ENCODE measurements at places on chromosomes 5 and 9.

- no peak for DNase-seq
Observed at GRCh38 chr9:127692071-127692470, 14.7 kb upstream of the CFAP157 start.

GRCh38 chr5:93322974-93323860 is 257.8 kb downstream of the NR2F1-AS1 start:
- DNase-seq: no peak

DNA sequence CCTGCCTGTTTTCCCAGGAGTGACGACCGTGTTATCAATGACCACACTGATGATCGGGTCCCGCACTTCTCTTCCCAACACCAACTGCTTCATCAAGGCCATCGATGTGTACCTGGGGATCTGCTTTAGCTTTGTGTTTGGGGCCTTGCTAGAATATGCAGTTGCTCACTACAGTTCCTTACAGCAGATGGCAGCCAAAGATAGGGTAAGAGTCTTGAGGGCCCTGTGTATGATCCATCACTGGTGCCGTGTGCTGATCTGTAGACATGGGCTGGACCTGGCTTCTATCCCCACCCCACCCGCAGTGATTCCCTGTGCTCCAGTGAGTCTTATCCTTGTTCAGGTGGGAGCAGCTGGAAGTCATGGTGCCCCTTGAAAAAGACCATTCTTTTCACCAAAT is 26.0 kb downstream of the GABRP start:
- peak; percentile 69 for DNase-seq

DNA sequence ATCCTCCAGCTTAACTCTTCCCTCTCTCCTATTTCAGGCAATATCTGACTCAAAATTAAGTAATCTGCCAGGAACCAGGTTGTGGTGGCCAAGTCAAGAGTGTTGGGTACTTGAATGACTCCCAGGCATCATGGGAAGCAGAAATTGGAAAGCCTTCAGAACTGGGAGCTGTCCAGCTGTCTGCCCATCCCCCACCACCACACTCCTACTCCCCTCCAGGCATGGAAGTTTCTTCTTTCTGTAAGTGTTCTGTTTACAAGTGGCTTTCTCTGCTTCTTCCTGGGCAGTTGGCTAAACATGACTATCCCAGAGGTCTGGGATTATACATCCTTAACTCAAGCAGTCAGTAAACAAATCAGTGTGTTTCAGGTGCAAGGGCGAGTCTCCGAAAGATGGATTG is 14.6 kb upstream of the PBX3 start:
- DNase-seq: no peak

GRCh38 chr9:97880336-97880735 is 27.3 kb downstream of the FOXE1 start:
- DNase-seq: no peak

- DNase-seq: no peak
Observed at GRCh38 chr5:179230061-179230461, 115.2 kb downstream of the ADAMTS2 start.

DNA sequence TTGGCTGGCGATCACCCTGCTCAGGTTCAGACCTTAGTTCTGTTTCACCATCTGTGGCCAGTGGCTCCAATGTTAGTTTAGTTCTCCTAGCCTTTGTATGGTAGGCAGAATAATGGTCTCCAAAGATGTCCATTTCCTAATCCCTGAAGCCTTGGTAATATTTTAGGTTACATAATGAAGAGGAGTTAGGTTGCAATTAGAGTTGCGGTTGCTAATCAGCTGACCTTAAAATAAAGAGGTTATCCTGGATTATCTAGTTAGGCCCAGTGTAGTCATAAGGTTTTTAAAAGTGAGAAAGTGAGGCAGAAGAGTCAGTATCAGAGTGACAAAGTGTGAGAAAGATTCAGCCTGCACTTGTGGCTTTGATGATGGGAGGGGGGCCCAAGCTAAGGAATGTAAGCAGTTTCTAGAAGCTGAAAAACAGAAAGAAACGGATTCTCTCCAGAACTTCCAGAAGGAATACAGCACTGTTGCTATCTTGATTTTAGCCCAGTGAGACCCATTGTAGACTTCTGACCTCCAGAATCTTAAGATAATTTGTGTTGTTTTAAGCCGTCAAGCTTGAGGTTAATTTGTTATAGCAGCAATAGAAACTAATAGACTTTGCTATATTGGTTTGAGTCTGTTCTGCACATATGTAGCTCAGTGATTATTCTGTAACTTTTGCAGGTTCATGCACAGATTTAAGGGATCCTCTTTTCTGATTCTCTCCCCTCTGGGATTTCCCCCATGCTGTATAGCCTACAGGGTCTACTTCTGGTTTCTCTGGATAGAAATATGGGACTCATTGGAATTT is 21.6 kb downstream of the LNPEP start:
- no peak for DNase-seq

DNA sequence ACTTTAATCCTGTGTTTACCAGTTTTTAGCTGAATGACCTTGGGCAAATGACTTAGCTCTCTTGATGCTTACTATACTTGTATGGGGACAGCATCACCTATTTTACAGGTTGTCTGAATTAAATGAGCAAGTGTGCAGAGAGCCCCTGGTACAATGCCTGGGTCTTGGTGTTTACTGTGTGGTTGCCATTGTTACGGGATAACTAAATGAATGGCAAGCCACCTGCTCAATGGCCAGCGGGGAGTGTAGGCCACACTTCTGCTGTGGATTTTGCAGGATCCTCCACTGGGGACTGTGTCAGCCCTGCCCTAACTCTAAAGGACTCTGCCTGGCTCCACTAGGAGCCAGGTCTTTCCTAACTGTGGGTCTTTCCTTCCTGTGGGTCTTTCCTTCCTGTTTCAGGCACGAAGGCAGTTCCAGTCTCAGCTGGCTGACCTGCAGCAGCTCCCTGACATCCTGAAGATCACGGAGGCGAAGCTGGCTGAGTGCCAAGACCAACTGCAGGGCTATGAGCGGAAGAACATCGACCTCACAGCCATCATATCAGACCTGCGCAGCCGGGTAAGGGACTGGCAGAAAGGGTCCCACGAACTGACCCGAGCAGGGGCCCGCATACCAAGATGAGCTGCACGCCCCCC is 10.3 kb upstream of the GLE1 start:
- DNase-seq: peak; percentile 58

Data from COR-L47 (cell line).